ENCODE measurements at places on chromosomes 16 and 17. TPM values are rescaled to one million over a fixed set of nuclear protein-coding genes. Genes with fewer than 3 reads are reported as not detected.

DNA sequence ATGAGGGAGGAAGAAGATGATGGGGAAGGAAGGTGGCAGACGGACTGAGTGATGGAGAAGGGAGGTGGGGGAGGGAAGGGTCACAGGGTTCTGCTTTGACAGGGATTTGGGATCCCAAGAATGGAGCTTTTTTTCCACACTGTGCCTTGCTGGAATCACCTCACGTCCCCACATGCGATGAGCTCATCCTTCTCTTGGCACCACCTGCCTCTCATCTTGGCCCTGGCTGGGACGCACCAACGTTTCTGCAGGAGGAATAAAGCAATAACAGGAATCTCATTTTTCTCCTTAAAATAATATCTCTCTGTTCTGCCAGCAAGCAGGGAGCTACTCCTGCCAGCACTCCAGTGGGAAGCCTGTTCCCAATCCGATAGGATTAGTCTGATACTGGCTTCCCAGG, 47.8 kb downstream of the MEOX1 start:
- no peak for ATAC-seq
- H3K27ac ChIP-seq, result no peak overlapping the region
- no peaks in the 10 kb centered on the region for H3K36me3 ChIP-seq
- H3K4me3 ChIP-seq, result no peak overlapping the region
- no peaks in the 10 kb centered on the region for H3K27me3 ChIP-seq

MYL4 gene
- total RNA-seq, result 0.53 TPM

CKLF gene
- total RNA-seq, result 155 TPM

TMEM204 gene
- 22.5 TPM for total RNA-seq

- H3K4me3 ChIP-seq, result peak overlapping the region; percentile 58
- H3K27ac ChIP-seq, result no peak overlapping the region
- no peak for ATAC-seq
- H3K36me3 ChIP-seq, result no peaks in the 10 kb centered on the region
- H3K4me1 ChIP-seq, result peaks cover 5% of the 10 kb centered on the region
- H3K27me3 ChIP-seq, result peaks cover 4% of the 10 kb centered on the region
Observed at GRCh38 chr17:81489012-81489997, 23.3 kb downstream of the ACTG1 start.

SYNGR2 gene
- total RNA-seq, result 90.4 TPM

DNA sequence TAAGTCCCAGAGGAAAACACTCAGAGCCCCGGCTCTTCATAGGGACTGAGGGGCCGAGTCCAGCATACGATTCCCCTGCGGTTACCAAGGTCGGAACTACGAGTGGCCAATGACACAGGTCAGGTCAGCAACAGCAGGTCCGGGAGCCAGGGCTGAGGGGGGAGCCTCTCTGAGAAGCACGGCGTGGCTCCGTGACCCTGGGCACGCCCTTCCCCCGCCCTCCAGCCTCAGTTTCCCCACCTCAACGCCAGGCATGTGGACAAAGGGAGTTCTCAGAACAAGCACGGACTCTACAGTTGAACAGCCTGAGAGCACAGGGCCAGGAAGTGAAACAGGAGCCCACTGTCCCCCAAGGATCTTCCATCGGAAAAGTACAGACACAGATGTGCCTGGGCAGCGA, 25.6 kb downstream of the TPSD1 start:
- H3K4me1 ChIP-seq, result no peaks in the 10 kb centered on the region
- peaks cover 3% of the 10 kb centered on the region for H3K27me3 ChIP-seq
- H3K4me3 ChIP-seq, result no peak overlapping the region
- no peaks in the 10 kb centered on the region for H3K36me3 ChIP-seq

GRCh38 chr16:28140788-28141618, 70.8 kb downstream of the XPO6 start:
- H3K27me3 ChIP-seq, result no peaks in the 10 kb centered on the region
- H3K36me3 ChIP-seq, result peaks cover 88% of the 10 kb centered on the region
- peak overlapping the region; percentile 91 for H3K27ac ChIP-seq
- peak; percentile 90 for ATAC-seq

MYH1 gene
- total RNA-seq, result not detected

DNA sequence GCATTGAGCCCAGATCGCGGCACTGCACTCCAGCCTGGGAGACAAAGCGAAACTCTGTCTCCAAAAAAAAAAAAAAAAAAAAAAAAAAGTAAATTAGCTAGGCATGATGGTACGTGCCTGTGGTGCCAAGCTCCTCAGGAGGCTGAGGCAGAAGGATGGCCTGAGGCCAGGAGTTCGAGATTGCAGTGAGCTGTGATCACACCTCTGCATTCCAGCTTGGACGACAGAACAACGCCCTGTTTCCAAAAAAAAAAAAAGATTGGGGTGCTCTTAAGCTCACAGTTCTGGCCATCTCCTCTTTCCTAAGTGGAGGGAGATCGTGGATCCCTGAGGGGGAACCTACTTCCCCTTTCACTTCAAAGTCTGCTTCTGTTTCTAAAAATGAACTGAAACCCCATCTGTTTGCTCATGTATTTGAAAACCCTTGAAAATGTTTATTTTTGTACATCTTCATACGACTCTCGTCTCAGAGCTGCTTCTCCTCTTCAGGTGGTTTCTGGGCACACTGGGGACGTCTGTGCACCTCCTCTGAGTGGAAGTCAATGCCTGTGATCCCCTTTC, 138.8 kb downstream of the PRKCA start:
- peaks cover 41% of the 10 kb centered on the region for H3K36me3 ChIP-seq
- no peak overlapping the region for H3K27ac ChIP-seq
- no peaks in the 10 kb centered on the region for H3K27me3 ChIP-seq
- ATAC-seq, result no peak
- no peak overlapping the region for H3K4me3 ChIP-seq

Data from activated T-helper 17 cell treated with anti-CD3 and anti-CD28 coated beads, Interleukin-2, amount 50 U/mL, for 72 hours (primary cell).